ENCODE measurements at places on chromosomes 11 and 22. TPM values are rescaled to one million over a fixed set of nuclear protein-coding genes. Genes with fewer than 3 reads are reported as not detected.

The ZP1 gene
- total RNA-seq, result not detected

The F2 gene
- 0.17 TPM for total RNA-seq

The XKR3 gene
- total RNA-seq, result not detected

The OR6M1 gene
- total RNA-seq, result not detected

The ZBTB16 gene
- total RNA-seq, result 0.17 TPM

The CACNA1I gene
- not detected for total RNA-seq

The B4GALNT4 gene
- 13.9 TPM for total RNA-seq

The MUC15 gene
- total RNA-seq, result not detected

The AQP11 gene
- total RNA-seq, result 0.58 TPM

The MS4A15 gene
- total RNA-seq, result not detected

The GRIK4 gene
- total RNA-seq, result 0.06 TPM

The SEPTIN3 gene
- total RNA-seq, result 0.14 TPM

The CHST1 gene
- 0.65 TPM for total RNA-seq

The PAAF1 gene
- total RNA-seq, result 6.0 TPM

The CEP126 gene
- 0.72 TPM for total RNA-seq

The BACE1-AS gene
- 1.7 TPM for total RNA-seq

The RIMBP3B gene
- total RNA-seq, result 0.29 TPM

The MS4A3 gene
- total RNA-seq, result not detected

The MCHR1 gene
- total RNA-seq, result not detected
